ENCODE measurements at places on chromosomes 6 and 20.

- DNase-seq: no peak
Observed at GRCh38 chr6:90385759-90386313, 89.2 kb upstream of the BACH2 start.

- DNase-seq: no peak
Observed at GRCh38 chr6:44456070-44456965, 68.8 kb downstream of the CDC5L start.

DNA sequence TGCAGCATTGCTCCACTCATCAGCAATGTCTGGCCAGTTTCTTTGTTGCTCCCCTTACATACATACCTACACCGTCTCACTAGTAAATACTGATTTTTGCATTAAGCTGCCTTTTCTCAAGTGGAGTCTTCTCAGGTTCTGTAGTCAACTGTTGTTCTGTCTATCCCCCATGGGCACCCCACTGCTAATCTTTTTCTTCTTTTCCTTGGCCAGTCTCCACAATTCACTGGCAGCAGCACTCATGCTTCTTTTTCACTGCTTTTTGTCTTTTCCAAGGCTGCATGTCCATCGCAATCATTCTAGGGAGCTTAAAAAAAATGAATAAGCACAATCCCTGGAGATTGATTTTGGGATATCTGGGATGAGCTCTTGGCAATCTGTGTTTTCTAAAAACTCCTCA, 10.3 kb upstream of the ERVFRD-1 start:
- DNase-seq: no peak

- no peak for DNase-seq
Observed at GRCh38 chr6:47631269-47631772, 67.1 kb upstream of the ADGRF4 start.

DNA sequence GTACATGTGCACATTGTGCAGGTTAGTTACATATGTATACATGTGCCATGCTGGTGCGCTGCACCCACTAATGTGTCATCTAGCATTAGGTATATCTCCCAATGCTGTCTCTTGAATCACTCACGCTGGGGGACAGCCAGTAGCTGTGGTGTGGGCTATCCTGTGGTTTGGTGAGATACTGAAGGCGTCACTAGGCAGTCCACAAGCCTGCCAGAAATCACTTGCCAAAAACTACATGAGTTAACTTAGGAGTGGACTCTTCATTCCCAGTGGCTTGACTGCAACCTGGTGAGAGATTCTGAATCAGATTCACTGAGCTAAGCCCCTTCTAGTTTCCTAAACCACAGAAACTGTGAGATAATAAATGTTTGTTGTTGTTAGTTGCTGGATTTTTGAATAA, 191.3 kb downstream of the TSHZ2 start:
- DNase-seq: no peak

GRCh38 chr6:52820198-52820597, 16.6 kb upstream of the GSTA1 start:
- no peak for DNase-seq

DNA sequence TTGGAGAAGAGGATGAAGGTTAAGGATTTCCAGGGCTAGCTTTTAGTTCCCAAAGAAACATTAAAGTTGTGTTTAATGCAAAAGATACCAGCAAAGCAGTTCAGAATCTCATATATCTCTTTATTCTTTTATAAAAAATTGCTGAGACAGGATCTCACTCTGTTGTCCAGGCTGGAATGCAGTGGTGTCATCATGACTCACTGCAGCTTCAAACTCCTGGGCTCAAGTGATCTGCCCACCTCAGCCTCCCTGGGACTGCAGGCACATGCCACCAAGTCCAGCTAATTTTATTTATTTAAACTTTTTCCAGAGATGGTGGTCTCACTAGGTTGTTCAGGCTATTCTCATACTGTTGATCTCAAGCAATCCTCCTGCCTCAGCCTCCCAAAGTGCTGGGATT, 41.1 kb upstream of the CAP2 start:
- DNase-seq: no peak

- no peak for DNase-seq
Observed at GRCh38 chr20:4726710-4727397, 5.1 kb downstream of the PRND start.

GRCh38 chr20:25012616-25013189, 20.2 kb upstream of the APMAP start:
- DNase-seq: no peak

DNA sequence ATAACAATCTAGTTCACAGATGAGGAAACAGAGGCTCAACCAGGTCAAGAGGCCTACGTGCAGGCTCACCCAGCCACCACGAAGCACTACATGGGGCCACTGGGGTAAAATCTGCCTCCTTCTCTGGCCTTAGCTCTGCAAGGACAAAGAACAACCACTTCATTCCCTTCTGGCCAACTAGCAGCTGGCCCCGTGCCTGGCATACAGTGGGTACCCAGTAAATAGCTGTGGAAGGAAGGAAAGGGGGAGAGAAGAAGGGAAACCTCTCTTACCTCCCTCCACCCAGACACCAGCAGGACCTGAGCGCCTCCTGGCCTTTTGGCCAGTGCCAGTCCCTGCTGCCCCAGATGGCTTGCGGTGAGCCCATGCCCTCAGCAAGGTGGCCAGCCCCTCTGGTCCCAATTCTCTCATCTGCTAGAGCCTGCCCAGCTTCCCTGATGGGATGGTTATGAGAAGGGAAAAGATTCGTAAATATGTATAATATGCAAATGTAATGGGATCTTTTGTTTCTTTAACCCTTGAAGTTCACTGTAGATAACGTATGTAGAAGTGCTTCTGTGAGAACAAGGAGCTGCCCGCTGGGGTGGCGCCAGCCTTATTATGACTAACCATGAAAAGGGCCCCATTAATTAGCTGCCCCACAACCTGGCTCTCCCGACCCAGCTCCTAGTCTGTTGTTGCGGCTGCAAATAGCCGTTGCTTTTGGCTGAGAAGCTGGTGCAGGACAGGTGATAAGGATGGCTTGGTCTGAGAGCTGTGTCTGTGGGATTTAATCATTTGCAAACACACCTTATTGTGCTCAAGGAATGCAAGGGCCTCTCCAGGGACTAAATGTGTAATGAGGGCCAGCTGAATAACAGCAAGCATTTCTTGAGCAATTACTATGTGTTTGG, 62.0 kb downstream of the DLGAP4 start:
- DNase-seq: no peak

DNA sequence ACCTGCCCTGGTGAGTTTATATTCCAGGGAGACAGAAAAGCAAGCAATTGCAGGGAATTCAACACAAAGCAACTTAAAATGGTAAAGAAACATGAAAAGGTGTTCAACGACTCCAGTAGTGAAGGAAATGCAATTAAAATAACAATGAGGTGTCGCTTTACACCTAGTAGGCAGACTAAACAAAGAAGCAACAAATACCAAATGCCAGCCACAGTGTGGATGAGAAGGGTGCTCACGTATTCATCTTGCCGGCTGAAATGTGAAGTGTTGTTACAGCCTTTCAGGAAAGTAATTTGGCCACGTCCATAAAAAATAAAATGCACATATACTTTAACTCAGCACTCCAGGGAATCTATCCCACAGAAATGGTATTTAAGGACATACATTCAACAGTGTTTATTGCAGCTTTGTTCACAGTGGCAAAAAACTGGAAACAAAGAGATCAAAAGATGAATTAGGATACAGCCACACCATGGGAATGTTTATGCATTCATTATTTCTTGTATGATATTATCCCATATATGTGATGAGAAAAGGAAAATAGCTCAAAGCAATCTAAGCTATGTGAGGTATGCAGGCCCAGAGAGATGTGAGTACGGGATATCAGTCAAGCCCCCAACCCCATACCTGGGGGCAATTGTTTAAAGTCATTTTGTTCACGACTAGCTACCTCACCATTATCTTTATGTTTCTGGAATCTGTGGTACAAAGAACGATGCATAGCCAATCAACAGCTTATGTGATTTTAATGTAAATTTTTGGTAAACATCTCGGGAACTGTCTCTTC, 266.0 kb upstream of the SOX4 start:
- DNase-seq: no peak

GRCh38 chr20:54015496-54015895, 54.9 kb downstream of the BCAS1 start:
- no peak for DNase-seq

GRCh38 chr6:76982476-76983199, 480.7 kb downstream of the HTR1B start:
- DNase-seq: no peak

- DNase-seq: no peak
Observed at GRCh38 chr6:157226026-157226625, 97.2 kb downstream of the TMEM242 start.

GRCh38 chr6:108684771-108685329, 124.1 kb downstream of the FOXO3 start:
- no peak for DNase-seq

DNA sequence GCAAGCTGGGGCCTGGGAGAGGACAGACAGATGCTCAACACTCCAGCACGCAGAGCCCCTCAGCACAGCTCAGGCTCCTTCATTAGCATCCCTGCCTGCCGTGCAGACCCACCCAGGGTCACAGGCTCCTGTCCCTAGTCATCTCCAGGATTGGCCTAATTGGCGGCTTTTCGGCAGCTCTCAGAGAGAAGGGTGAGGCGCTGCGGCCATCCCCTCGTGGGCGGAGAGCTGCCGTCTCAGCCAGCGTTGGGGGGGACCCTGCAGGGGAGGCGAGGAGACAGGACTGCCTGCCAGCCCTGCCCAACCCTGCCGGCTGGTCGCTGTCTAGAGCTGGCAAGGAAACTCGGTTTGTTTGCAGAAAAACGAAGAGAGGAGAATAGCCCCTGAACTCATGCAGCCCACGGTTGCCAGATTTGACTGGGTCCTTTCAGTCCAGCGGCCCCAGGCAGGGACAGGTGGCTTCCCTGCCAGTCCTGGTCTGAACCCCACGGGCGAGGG, 26.8 kb downstream of the BHLHE23 start:
- no peak for DNase-seq

GRCh38 chr6:10000551-10000950, 414.3 kb downstream of the TFAP2A start:
- no peak for DNase-seq

GRCh38 chr20:64116541-64117431, 9.4 kb upstream of the NPBWR2 start:
- no peak for DNase-seq

GRCh38 chr6:45423111-45423823, 45.5 kb upstream of the SUPT3H start:
- no peak for DNase-seq

DNA sequence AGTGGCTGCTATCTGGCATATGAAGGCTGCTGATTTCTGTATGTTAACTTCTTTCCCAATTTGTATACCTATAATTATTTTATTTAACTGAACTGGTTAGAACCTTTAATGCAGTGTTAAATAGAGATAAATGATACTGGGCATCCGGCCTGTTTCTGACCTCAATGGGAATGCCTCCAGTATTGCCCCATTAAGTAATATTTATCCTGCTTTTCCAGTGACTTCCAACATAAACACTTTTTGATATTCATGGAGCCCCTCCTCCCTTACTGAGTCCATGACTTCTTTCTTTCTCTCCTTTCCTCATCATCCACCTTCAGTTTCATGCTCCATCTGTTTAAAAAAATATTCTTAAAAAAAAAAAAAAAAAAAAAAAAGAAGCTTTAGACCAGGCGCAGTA, 8.8 kb downstream of the TRIM27 start:
- DNase-seq: no peak

GRCh38 chr20:51037532-51038115, 14.7 kb upstream of the KCNG1 start:
- DNase-seq: no peak

- no peak for DNase-seq
Observed at GRCh38 chr6:71106276-71106675, 149.4 kb upstream of the B3GAT2 start.

DNA sequence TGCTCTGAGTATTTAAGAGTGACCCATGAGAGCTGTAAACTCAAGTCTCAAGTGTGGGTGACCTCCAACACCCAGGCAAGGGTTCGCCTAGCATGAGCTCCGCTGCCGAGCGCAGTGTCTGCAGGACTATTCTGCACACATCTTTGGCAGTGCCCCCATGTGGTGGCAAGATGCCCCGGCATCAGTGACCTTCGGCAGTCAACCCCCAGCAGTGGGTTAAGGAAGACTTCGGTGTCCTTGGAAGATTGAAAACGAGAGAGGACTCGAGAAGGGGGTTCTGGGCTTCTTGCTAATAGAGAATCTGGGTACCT, 43.1 kb downstream of the RBM38 start:
- no peak for DNase-seq

- no peak for DNase-seq
Observed at GRCh38 chr6:14058735-14059134, 58.8 kb upstream of the CD83 start.

DNA sequence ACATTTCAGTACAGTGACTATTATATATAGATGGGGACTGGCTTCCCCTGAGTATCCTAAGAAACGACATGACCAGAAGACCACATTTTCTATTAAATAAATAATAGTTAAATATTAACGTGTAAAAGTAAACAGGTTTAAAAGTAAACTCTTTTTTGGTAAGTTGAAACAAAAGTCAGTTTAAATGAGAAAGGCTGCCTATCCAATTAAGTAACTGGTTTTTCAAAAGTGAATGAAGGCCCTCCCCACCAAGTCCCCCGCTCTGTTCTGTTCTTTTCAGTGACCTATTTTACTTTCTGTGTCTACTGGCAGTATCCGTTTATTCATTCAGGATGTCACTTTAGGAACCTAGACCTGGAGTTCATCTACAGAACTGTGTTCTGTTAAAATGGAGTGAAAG, 32.0 kb downstream of the QKI start:
- DNase-seq: no peak

DNA sequence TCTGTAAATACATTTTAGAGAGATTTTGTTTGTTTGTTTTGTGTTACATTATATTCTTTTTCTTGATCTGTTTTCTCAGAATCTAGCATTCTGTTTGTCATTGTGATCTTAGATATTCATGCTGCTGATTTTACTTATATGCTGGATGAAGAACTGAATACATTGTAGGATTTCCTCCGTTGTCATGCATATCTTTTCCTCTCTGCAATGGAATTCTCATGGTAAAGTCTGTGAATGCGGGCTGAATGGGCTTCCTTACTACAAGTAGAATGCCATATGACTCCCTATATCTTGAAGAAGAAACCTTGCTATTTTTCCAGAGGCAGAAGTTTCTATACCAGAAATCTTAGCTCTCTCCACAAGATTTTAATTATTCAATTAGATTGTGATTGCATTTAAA, 2.4 kb upstream of the DEFB114 start:
- no peak for DNase-seq

DNA sequence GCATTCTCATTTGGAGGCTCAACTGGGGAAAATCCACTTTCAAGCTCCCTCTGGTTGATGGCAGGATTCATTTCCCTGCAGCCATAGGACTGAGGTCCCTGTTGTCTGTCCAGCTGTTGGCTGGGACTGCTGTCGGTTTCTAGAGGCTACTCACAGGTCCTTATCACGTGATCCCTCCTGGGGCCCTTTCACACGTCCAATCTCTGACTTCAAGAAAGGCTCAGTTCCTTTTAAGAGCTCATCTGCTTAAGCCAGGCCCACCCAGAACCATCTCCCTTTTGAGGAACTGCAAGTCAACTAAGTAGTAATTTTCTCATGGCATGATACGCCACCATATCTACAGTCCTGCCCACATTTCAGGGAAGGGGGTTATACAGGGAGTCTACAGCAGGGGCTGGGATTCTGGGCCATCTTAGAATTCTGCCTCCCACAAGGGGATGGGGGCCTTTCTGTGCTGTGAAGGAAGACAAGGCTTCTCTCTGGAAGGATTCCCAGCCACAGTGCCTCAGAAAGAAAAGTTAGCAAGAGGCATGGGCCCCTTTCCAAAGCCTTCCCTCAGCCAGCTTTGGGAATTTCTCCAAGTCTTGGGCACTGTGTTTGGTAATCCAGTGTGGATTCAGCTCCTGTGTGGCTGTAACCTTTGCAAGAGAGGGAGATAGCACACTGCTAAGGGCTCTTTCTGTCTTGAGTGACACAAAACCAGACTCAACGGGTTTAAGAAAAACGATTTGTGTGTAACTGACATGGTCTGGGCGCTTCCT, 66.4 kb downstream of the CTCFL start:
- DNase-seq: no peak
